ENCODE measurements at places on chromosomes 7 and 10.

DNA sequence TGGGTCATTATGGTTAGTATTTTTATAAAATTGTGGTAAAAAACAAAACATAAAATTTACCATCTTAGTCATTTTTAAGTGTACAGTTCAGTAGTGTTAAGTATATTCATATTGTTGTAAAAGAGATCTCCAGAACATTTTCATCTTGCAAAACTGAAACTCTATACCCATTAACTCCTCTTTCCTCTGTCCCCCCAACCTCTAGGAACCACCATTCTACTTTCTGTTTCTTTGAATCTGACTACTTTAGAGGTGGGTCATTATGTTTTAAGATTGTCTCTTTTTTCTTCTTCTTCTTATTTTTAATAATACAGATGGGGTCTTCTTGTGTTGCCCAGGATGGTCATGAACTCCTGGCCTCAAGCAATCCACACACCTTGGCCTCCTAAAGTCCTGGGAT, 84.1 kb downstream of the DOCK4 start:
- DNase-seq, result no peak

GRCh38 chr10:17353568-17354300, 100.7 kb downstream of the ST8SIA6 start:
- DNase-seq, result no peak

- DNase-seq, result no peak
Measured at GRCh38 chr10:77164616-77165311, 472.8 kb downstream of the KCNMA1 start.

GRCh38 chr10:10039595-10039994, 978.1 kb upstream of the CELF2 start:
- DNase-seq, result no peak

DNA sequence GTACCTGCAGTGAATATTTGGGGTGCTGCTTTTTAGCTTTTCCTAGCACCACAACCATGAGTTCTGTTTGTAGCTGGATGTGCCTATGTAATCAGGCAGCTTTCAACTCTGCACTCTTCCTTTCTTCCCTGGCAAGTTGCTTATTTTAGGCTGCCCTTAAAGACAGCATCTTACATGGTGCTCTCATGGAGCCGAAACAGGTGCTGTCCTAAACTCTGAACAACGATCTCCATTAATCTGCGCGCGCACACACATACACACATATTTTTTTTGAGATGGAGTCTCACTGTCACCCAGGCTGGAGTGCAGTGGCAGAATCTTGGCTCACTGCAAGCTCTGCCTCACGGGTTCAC, 9.1 kb downstream of the RPS24 start:
- no peak for DNase-seq

- DNase-seq, result no peak
Measured at GRCh38 chr7:131869986-131870385, 313.6 kb upstream of the PODXL start.

- no peak for DNase-seq
Measured at GRCh38 chr10:73866621-73867020, 7.7 kb downstream of the CAMK2G start.

GRCh38 chr7:34309116-34309515, 348.9 kb upstream of the NPSR1 start:
- DNase-seq, result no peak

DNA sequence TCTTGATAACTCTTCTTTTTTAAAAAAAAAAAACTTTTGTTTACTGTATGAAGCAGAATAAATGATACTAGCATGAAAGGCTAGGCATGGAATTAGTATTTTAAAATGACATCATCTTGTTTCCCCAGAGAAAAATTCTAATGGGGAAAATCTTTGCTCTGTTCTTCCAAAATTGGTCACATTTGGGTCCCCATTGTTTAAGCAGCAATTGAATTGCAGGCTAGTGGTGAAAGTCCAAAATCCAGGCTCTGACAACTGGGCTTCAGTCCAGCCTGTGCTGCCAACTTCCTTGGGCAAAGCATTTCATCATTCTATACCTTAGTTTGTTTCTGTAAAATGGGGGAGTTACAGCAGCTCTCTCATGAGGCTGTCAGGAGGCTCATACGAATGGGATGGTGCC, 726.4 kb downstream of the KCNMA1 start:
- no peak for DNase-seq

DNA sequence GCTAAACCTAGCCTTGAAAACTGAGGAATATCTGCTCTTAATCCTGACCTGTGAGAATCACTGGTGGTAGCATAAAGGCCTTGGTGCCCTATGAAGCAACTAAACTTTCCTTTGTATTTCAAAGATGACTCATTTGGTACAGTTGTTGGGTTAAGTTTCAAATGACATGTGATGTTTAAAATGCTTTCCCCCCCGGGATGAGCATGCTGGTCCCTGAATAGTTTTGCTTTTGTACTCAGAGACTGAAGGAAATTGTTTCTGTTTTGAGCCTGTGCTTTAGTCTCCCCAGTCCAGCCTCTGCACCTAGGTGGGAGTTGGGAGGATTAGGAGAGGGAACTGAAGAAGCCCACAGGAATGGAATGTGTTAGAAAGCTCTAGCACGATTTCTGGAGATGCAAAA, 258.9 kb upstream of the NPY start:
- DNase-seq, result no peak

DNA sequence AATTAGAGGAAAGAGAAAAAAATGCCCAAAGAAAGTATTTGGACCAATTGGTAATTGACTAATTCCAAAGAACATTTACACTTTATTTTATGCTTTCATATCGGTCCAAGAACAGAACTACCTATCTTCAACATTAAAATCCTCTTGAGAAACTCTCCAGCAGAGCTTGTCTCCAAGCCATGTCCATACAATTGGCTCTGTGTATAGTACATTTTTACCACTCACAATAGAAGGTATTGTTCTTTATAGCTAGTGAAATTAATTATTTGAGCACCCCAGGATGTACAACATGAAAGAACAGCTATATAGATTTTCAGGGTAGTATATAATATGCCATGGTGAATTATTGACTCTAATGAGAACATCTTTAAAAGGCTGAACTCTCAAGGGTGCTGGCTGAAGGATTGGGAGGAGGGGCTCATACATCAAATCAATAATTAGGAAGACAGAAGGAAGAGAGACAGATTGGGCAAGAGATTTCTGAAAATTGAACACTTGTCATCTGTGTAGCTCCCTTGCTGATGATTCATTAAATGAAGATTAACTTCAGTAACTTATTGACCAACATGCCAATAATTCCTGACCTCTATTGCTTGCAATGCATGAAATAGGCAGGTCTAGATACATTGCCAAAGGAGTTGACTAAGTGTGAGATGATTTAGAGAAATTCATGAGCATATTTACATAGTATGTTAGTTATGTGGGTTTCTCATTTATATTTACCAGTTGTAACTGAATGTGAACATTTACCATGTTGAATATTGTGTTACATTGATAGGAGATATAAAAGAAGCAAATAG, 249.7 kb downstream of the MTERF1 start:
- no peak for DNase-seq

GRCh38 chr7:30469303-30469702, 9.3 kb downstream of the NOD1 start:
- peak; percentile 99 for DNase-seq

GRCh38 chr7:100674411-100675104, 1.0 kb downstream of the GNB2 start:
- DNase-seq, result no peak

GRCh38 chr10:125343118-125343925, 183.0 kb upstream of the CTBP2 start:
- no peak for DNase-seq

- DNase-seq, result peak; percentile 82
Measured at GRCh38 chr7:92695308-92696261, 105.4 kb upstream of the FAM133B start.

GRCh38 chr7:45036796-45037195, 36.8 kb downstream of the CCM2 start:
- DNase-seq, result no peak
